ENCODE measurements at places on chromosomes 7 and 10.

GRCh38 chr7:103685646-103686045 is 239.6 kb upstream of the SLC26A5 start:
- no peak for DNase-seq

GRCh38 chr10:131982185-131982756 is 548 bp upstream of the BNIP3 start:
- no peak for DNase-seq

DNA sequence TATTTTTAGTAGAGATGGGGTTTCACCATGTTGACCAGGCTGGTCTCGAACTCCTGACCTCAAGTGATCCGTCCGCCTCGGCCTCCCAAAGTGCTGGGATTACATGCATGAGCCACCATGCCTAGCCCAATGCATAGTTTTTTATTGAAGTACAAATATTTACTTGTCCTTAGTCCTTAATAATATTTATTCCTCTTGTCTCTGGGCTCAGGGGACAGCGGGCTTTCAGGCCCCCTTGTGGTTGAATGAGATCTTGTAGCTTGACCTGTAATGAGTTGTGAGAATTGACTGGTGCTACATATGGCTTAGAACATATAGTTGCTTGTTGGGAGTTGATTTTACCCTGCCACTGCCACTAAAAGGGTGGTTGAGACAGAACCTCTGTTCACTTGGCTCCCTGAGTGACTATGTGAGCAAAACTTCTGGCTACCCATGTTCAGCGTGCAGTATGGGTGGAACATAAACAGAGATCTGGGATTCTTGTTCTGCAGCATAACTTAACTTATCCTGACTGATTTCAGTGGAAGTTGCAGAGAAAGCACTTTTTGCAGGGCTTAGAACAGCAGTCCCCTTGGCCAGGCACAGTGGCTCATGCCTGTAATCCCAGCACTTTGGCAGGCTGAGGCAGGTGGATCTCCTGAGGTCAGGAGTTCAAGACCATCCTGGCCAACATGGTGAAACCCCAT is 14.9 kb downstream of the CCL26 start:
- peak; percentile 62 for DNase-seq

DNA sequence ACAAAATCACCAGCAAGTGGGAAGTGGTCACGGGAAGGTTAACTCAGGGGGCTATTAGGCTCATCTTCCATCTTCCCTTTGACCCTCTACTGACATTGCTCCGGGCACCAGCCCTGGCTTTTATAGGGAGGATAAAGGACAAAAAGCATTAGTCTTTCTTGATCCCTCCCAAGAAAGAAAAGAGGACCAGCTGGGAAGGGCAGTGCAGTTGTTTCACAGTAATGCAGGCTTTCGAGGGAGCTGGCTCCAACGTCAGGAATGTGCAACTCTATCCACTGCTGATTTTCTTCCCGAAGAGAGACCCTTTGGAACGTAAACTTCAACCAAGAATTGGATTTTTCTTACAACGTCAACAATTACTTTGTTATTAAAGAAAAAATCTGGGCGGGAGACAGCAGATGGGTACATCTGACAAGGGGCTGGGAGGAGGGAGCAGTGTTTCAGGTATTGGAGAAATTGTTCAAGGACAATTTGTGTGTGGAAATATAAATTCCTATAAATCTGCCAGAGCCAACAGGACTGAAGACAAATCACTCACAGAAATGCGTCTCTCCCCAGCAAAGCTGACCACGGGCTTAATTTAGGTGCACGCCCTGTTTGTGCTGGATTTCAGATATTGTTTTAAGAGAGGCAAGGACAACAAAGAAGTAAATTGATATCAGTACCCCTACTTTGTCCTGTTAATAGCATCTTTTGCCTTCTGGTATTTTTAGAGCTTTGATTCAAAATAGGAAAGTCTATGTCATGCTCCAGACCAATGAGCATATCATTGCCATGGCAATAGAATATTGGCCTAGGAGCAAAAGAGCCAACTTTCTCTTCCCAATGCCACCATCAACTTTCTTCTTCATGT is 23.4 kb upstream of the ARID5B start:
- DNase-seq: no peak

DNA sequence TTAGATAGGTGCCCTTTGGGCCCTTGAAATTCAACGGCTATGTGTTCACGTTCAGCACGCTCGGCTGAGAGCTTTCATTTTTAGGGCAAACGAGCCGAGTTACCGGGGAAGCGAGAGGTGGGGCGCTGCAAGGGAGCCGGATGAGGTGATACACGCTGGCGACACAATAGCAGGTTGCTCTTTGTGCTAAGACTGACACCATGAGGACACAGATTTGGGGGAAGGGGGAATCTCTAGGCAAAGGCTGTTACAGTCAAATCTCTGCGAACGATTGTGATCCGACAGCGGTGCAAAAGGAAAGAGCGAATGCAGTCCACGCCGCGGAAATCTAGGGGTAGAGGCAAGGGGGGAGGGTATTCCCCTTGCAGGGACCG is 667 bp downstream of the KLLN start:
- DNase-seq: no peak

All from HuH-7 (cell line).